Psoas muscle (tissue), 8 donors: ENCODE measurements at places on chromosomes 12 and 14. TPM values are rescaled to one million over a fixed set of nuclear protein-coding genes. Genes with fewer than 3 reads are reported as not detected.

KLRC2 gene
- total RNA-seq, result not detected

NEUROD4 gene
- not detected for total RNA-seq

PIP4K2C gene
- 8.1 TPM for total RNA-seq

- no peaks in the 10 kb centered on the region for H3K36me3 ChIP-seq
- DNase-seq, result no peak
- H3K27ac ChIP-seq, result no peak overlapping the region
Measured at GRCh38 chr12:127943481-127944210, 323.3 kb upstream of the TMEM132C start.

DNA sequence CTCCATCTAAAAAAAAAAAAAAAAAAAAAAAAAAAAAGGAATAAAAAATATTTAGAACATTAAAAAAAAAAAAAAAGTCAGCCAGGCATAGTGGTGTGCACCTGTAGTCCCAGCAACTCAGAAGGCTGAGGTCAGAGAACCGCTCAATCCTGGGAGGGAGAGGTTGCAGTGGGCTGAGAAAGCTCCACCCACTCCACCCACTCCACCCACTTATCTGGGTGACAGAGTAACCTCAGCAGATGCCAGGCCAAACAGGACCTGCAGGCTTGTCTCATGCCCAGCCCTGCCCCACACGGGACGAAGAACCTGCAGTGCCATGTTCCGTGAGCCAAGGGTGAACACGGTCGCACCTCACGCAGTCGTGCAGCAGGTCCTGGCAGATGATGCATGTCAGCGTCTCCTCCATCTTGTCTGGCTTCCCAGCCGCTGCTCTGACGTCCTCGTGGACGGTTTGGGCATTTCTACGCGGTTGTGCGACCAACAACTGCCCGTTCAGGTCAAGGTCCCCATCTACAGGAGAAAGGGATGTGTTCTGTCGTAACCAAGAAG lies 28.6 kb downstream of the CHFR start:
- peaks cover 84% of the 10 kb centered on the region for H3K36me3 ChIP-seq
- H3K27ac ChIP-seq, result no peak overlapping the region
- no peak overlapping the region for H3K4me3 ChIP-seq
- no peaks in the 10 kb centered on the region for H3K27me3 ChIP-seq
- no peak for DNase-seq
